Coronary artery (tissue), 2 donors: ENCODE measurements at places on chromosomes 16 and 17.

GRCh38 chr16:6193718-6194117 lies 1096.1 kb upstream of the EEF2KMT start:
- no peak for DNase-seq

GRCh38 chr16:997440-998051 lies 16.0 kb downstream of the SOX8 start:
- DNase-seq = no peak

DNA sequence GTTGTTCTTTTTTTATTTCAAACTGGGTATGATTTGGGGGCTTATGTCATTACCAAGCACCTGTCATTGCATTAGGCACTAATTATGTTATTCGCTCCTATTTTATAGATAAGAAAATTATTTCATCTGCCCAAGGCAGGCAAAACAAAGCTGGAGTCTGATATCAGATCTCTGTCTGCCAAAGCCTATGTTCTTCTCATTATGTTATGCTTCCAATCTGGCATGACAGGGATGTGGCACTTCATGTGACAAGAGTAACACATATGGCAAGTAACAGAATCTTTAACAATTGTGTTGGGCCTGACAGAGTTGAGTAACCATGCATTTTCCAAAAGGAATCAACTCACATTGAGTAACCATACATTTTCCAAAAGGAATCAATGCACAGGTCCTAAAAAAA lies 61.2 kb upstream of the TOM1L1 start:
- DNase-seq = no peak

- peak; percentile 71 for DNase-seq
Observed at GRCh38 chr16:3945751-3946603, 65.5 kb upstream of the CREBBP start.

- no peak for DNase-seq
Observed at GRCh38 chr17:21360048-21360447, 16.1 kb upstream of the KCNJ12 start.
